Cerebellum (tissue), 4 donors: ENCODE measurements at places on chromosomes 1 and 21. TPM values are rescaled to one million over a fixed set of nuclear protein-coding genes. Genes with fewer than 3 reads are reported as not detected.

The TMEM82 gene
- total RNA-seq, result not detected

The CFAP57 gene
- 1.9 TPM for total RNA-seq

The TDRD10 gene
- 0.82 TPM for total RNA-seq

The GNG4 gene
- total RNA-seq, result 54.4 TPM

The BSND gene
- 0.09 TPM for total RNA-seq

The GBP6 gene
- total RNA-seq, result 0.73 TPM

The EPHA10 gene
- total RNA-seq, result 8.8 TPM

The DNAJC6 gene
- 86.7 TPM for total RNA-seq

The GPR25 gene
- not detected for total RNA-seq

The GNG12 gene
- total RNA-seq, result 27.4 TPM

The SORT1 gene
- 64.7 TPM for total RNA-seq

The BATF3 gene
- total RNA-seq, result 0.91 TPM

The ZNF697 gene
- 28.3 TPM for total RNA-seq

The SLC45A1 gene
- total RNA-seq, result 4.2 TPM

The ARTN gene
- 0.91 TPM for total RNA-seq

The OR14A16 gene
- total RNA-seq, result not detected

The CAMK2N1 gene
- 26.5 TPM for total RNA-seq

The KRTAP7-1 gene
- total RNA-seq, result not detected

The CACNA1S gene
- total RNA-seq, result 0.09 TPM

The CYP4X1 gene
- 17.5 TPM for total RNA-seq
